ENCODE measurements at places on chromosomes 16 and 17.

GRCh38 chr17:976312-976711, 3.3 kb downstream of the NXN start:
- no peak for DNase-seq

DNA sequence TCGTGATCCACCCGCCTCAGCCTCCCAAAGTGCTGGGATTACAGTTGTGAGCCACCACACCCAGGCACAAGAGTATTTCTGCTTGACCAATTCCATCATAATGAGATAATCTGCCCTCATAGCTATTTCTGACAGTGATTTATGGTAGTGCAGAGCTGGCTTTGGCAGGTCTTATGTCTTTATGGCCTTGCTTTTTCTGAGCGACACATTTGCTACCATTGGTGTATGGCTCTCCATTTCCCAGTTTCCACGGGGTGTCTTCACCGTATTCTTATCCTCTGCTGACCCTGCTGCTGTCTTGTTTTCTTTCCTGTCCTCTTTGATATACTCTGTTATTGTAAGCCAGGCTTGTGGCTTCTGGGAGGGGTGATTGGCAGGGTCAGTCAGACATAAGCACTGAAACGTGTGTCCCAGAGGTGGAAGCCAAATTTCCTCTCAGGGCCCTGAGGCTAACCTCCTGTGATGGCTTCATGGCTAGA, 161.1 kb upstream of the TBX2 start:
- no peak for DNase-seq

GRCh38 chr17:1108765-1109605, 70.8 kb downstream of the ABR start:
- DNase-seq: peak; percentile 69

GRCh38 chr16:84706856-84707255, 7.1 kb downstream of the USP10 start:
- no peak for DNase-seq

DNA sequence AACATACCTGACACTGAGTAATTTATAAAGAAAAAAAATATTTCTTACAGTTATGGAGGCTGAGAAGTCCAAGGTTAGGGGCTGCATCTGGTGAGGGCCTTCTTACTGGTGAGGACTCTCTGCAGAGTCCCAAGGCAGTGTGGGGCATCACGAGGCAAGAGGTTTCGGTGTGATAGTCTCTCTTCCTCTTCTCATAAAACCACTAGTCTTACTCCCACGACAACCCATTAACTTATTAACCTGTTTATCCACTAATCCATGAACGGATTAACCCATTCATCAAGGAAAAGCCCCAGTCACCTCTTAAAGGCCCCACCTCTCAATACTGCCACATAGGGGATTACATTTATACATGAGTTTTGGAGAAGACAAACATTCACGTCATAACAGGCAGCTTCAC, 20.1 kb downstream of the CIITA start:
- no peak for DNase-seq

DNA sequence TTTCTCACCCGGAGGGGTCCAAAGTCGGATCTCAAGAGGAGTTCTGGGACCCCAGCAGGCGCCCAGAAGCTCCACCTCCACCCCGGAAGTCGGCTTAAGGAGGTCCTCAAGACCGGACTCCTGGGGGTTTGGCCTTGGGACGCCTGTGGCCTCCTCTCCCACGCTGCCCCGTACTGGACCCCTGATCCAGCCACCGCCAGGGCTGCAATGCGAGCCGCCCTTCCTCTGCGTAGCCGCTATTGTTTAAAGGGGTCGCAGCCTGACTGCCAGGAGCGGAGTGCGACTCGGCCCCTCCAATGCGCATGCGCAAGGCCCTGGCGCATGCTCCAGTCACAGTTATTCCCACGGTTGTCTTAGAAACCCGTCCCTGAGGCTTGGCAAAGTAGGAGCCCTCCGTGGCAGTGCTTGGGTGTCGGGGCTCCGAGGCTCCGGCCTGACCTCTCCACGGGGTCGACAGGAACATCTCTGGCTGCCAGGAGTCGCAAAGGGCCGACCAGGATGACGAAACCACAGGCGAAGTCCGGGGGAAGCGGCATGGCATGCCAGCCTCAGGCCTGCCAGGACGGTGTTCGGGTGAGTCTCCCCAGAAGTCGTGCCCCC, 719.0 kb downstream of the KCNJ18 start:
- DNase-seq: no peak

GRCh38 chr17:74455025-74455545, 11.3 kb upstream of the CD300A start:
- DNase-seq: no peak

DNA sequence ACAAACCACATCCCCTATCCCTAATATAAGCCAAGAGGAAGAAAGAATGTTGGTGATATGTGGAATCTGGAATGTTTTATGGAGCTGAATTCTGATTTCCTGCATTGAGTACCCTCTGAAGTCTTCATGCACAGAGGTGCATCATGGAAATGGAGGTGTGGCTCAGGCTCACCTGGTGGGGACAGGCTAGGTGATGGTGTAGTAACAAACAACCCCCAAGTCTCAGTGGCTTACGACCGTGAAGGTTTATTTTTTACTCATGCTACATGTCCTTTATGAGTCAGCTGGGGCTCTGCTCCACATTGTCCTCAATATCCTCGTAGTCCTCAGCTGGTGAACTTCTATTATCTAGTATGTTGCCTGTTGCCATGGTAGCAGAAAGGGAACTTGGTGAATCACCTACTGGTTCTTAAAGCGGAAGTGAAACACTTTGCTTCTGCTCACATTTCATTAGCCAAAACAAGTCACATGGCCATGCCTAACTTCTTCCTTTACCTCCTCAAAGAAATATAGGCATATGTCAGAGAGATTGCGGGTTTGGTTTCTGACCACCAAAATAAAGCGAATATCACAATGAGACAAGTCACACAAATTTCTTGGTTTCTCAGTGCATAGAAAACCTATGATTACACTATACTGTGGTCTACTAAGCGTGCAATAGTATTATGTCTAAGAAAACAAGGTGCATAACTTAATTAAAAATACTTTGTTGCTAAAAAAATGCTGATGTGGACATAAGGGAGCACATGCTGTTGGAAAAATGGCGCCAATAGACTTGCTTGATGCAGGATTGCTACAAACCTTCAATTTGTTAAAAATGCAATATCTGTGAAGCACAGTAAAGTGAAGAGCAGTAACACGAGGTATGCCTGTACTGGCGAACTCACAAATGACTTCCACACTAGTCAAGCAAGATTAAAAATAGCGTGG, at the start of gene PMFBP1:
TSS of gene PMFBP1 (minus strand) at position 51 of the 930 bp plus-strand sequence. CDS start 947 bp downstream, outside the sequence.
- no peak for DNase-seq

DNA sequence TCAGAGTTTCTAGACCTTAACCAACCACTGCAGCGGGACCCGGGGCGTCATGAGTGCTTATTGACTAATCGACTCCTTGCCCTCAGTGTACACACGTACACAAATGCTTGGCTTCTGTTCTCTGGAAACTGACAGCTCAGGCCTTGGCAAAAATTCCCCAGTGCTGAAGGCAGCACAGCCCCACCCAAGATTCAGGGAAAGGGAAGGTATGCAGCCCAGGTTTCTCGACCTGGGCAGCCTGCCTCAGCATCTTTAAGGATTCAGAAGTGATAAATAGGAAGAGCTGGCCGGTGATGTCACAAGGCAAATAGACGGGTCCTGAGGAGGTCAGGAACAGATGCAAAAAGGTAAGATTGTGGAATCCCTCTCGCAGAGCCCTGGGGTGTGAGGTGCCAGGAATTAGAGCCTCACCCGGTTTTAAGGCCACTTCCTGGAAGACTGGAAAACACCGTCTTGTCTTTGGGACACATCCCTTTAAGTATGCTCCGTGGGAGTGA, 9.0 kb upstream of the CDH3 start:
- DNase-seq: no peak

- no peak for DNase-seq
Measured at GRCh38 chr17:56943505-56944125, 17.2 kb downstream of the COIL start.

DNA sequence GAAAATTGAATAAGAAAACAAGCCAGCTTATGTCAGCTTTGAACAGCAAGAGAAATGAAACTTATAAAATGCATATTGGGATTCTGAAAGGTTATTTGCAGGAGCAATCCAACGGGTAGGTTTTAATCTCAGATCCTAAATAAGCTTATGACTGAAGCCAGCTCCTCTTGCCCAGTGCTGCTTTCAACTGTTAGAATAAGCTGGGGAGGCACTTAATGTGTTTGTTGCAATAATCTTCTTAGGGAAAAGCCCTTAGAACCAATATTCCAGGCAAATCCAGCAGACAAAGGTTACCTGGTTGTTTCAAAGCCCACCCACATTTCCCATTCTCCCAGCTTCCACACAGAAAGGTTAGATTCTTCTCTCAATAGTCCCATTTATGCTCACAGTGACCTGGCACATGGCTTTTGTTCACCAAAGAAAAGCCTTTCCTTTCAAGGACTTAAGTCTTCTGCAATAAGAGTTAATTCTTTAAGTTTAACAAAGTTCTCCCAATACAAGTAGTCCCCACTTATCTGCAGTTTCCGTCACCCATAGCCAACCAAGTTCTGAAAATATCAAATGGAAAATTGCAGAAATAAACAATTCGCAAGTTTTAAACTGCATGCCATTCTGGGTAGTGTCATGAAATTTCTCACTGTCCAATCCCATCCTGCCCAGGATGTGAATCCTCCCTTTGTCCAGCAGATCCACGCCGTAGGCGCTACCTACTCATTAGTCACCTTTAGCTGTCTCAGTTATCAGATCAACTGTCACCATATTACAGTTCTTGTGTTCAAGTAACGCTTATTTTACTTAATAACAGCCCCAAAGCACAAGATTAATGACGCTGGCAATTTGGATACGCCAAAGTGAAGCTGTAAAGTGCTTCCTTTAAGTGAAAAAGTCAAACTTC, 5.9 kb downstream of the TEX2 start:
- no peak for DNase-seq

DNA sequence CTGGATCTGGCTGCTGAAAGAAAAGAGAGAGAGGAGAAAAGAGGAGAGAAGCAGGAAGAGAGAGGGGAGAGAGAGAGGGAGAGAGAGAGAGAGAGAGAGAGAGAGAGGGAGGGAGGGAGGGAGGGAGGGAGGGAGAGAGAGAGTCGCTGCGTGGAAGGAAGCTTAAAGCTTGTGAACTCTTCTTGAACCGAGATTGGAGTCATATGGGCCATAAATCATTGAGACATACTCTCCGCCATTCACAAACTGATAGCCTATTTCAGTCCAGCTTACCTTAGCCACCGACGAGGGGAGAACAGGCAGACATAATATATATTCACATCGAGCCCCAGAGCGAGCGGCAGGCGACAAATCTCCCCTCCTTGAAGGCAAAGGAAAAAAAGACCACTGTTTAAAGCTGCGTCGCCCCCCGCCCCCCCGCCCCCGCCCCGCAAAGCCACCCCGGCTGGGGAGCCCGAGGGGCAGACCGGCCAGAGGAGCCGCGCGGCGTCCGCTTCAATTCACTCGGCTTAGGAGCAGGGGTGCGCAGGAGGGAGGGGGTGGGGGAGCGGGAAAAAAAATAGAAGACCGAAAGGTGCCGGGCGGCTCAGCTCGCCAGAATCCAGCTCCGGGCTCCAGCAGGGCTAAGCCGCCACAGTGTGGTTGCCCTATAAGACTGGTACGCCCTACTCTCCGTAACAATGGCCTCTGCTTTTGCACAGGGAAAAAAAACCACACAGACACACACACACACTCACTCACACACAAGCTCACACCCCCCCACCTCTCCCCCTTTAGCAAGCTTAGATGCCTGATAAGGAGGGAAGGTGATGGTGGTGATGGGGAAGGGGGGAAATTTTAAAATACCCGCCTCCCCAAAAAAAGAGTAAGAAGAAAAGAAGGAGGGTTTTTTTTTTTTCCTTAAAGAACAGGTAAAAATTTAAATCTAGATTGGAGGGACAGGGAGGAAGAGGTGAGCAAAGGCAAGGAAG, 10.6 kb upstream of the HOXB2 start:
- no peak for DNase-seq

DNA sequence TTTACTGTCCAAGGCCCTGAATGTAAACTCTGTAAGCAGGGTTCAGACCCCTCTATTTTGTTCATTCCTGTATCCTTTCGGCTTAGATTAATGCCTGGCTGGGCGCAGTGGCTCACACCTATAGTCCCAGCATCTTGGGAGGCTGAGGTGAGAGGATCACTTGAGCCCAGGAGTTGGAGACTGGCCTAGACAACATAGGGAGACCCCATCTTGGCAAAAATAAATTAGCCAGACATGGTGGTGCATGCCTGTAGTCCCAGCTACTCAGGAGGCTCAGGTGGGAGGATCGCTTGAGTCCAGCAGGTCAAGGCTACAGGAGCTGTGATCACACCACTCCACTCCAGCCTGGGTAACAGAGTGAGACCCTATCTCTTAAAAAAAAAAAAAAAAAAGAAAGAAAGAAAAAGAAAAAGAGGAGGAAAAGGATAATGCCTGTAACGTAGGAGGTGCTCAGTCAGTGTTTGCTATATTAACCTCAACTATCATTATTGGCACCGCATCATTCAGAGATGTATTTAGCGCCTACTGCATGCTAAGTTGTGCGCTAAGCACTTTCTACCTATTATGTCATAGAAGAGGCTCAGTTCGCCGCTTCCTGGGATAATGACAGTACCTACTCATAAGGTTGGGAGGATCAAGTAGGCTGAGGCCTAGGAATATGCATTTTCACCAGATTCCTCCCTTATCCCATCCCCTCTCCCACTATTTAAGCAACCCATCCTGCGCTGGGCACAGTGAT, 5.0 kb downstream of the SOCS1 start:
- DNase-seq: no peak

DNA sequence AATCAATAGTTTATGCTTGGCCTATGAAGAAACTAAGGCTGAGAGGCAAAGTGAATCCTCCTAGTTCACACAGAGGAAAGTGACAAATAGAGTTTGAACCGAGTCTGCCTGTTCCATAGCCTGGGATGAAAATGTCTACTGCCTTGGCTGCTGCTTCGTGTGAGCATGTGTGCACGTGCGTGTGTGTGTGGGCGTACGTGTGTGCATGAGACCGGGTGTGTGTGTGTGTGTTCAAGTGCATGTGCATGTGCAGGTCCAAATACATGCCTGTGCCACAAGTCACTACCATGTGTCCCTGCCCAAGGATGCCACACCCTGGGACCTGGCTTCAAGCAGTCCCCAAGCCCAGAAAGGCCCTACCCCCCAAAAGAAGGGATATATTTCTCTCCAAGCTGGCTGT, 13.6 kb downstream of the SEZ6 start:
- no peak for DNase-seq

GRCh38 chr16:24624102-24624501, 84.7 kb downstream of the RBBP6 start:
- no peak for DNase-seq

DNA sequence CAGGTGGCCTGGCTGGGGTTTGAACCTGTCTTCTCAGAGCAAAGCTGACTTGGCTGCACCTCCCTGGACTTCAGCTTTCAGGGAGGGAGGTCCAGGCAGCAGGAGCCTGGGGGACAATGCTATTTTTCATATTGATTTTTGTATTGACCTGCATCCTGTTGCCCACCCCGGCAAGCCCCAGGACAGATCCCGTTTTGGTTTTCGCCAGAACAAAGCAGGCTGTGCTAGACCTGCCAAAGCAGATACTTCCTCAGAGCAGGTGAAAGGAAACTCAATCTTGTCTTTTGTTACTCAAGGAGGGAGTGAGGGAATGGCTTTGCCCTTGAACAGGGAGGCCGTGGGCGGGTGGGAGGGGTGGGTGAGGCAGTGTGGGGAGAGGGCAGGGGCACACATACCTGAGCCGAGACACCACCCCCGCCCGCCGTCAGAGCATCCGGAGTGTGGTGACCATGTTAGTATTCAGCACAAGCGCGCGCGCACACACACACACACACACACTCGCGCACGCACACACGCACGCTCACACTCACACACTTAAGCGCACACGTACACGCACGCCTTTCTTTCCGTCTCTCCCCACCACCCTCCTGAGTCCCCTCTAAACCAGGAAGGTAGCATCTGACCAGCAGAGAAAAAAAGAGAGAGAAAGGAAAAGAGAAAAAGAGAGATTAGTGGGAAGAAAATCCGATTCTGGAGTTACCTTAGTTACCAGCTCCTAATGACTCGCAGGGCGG, 59.5 kb downstream of the RAI1 start:
- peak; percentile 52 for DNase-seq
